ENCODE measurements at places on chromosomes 7 and 10. TPM values are rescaled to one million over a fixed set of nuclear protein-coding genes. Genes with fewer than 3 reads are reported as not detected.

The ITIH5 gene
- 16.3 TPM for total RNA-seq

The FBXW4 gene
- 81.7 TPM for total RNA-seq

The OR2A1 gene
- total RNA-seq: not detected

The CALHM1 gene
- total RNA-seq: not detected

The ANKRD7 gene
- total RNA-seq: 0.43 TPM

DNA sequence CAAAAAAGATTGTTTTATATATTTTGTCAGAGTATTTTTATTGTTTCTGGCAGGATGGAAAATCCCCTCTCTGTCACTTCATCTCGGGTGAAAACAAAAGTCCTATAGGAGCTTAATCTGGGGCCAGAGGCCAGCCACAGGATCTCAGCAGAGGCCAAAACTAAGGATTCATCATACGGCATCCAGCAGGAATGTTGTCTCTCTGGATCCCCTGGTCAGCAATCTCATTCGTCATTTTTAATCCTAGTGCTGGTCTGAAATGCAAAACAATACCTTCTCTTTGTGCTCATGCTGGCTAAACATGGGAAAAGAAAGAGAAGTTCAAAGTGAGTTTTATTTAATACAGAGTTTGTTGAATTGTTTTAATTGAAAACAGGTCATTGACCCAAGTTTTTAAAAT, 482.5 kb upstream of the AUTS2 start:
- H3K27ac ChIP-seq: no peak overlapping the region
- H3K4me3 ChIP-seq: no peak overlapping the region
- H3K4me1 ChIP-seq: no peaks in the 10 kb centered on the region
- H3K36me3 ChIP-seq: no peaks in the 10 kb centered on the region
- H3K27me3 ChIP-seq: peaks cover 7% of the 10 kb centered on the region
- no peak for DNase-seq

GRCh38 chr7:116499168-116500077, at the start of gene CAV2:
Gene CAV2 (plus strand): TSS chr7:116499738. CDS start chr7:116499782, 44 bp downstream.
- H3K27me3 ChIP-seq: no peaks in the 10 kb centered on the region
- no peaks in the 10 kb centered on the region for H3K36me3 ChIP-seq
- H3K4me1 ChIP-seq: peaks cover 39% of the 10 kb centered on the region
- peak within 1 kb of the TSS; percentile 90 for H3K4me3 ChIP-seq
- peak within 1 kb of the TSS; percentile 99 for H3K27ac ChIP-seq

DNA sequence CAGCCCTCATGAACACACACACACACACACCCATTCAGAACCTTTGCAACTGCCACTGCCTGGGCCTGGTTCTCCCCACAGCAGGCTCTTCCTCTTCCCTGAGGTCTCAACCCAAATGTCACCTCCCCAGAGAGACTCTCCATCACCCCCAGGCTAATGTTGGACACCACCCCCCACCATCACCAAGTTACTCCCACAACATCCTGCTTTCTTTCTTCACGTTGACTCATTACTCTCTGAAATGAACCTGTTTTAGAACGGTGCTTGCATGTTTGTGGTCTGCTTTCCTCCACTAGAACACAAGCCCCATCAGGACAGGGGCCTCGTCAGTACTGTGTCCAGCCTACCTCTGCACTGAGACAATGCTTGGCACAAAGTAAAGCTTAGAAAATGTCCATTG, 16.0 kb downstream of the AFAP1L2 start:
- no peak overlapping the region for H3K27ac ChIP-seq
- no peak overlapping the region for H3K4me3 ChIP-seq
- no peaks in the 10 kb centered on the region for H3K36me3 ChIP-seq
- peaks cover 29% of the 10 kb centered on the region for H3K4me1 ChIP-seq
- DNase-seq: no peak

GRCh38 chr10:44382981-44383748, 1.7 kb downstream of the CXCL12 start:
- peak overlapping the region; percentile 87 for H3K27ac ChIP-seq
- H3K36me3 ChIP-seq: peaks cover 22% of the 10 kb centered on the region
- H3K4me1 ChIP-seq: peaks cover 42% of the 10 kb centered on the region
- DNase-seq: no peak

GRCh38 chr7:755413-755805, 28.3 kb upstream of the PRKAR1B start:
- H3K36me3 ChIP-seq: peaks cover 3% of the 10 kb centered on the region
- no peaks in the 10 kb centered on the region for H3K27me3 ChIP-seq
- DNase-seq: no peak
- no peak overlapping the region for H3K4me3 ChIP-seq
- H3K4me1 ChIP-seq: no peaks in the 10 kb centered on the region

DNA sequence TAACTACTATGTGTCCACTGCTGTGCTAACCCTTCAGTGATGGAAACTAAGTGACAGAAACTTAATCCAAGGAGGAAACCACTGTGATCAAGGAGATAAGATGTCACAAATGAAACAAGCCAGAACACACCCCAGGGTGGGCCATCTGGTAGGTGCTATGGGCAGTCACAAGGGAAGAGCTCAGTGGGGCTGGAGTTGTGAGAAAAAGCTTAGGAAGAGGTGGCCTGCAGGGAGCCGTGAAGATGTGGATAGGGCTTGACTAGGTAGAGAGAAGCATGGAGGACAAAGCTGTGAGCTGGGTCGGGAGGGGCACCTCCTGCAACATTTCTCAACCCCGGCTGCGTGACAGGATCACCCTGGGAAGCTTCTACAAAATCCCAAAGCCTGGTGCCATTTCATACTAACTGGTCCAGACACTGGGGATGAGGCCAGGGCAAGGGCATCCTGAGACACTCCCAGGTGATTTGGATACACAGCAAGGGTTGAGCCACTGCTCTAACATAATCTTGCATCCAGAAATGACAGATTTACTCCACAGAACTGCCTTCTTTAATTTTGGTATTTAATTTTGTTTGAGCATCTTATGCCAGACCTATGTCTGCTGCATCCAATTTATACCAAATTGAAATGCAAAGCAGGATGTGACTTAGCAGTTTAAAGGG, 69.3 kb downstream of the OSBPL3 start:
- peaks cover 18% of the 10 kb centered on the region for H3K4me1 ChIP-seq
- H3K27ac ChIP-seq: peak overlapping the region; percentile 12
- no peaks in the 10 kb centered on the region for H3K27me3 ChIP-seq
- H3K4me3 ChIP-seq: no peak overlapping the region
- no peaks in the 10 kb centered on the region for H3K36me3 ChIP-seq
- DNase-seq: no peak

DNA sequence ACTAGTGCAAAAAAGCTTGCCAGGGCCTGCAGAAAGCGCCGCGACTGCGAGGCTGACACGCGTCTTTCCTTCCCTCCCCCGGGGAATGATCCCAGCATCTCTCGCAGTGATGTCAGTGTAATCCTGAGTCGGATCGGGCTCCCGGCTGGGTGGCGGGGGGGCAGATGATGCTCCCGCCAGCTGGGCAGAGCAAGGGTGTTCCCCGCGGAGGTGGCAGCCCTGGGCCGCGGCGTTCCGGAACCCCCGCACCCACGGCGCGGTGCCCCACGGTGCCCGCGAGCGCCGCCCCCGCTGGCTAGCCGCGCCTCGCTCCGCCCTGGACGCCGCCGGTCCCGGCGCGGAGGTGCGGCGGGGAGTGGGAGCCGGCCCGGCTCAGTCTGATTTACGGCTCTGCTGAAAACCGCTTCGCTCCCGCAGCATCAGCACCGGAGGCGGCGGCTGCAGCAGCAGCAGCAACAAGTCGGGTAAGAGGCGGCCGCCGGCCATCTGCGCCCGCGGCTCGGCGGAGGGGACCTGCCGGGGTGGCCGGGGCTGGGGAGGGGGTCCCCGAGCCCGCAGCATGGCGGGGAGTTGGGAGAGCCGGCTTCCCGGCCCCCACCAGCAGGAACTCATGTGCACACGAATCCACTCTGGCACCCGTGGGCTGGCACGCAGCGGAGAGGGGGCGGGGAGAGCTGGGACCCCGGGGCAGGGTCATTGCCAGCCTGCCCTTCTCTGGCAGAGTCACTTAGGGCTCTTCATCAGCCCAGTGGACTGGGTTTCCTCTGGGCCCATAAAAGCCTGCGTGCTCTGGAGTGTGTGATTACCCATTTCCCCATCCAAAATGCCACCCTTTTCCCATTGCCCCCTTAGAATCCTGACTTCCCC, at the start of gene ZNF365:
ZNF365 (plus strand) TSS at position 375 of the 867 bp plus-strand sequence. CDS start 1,825 bp downstream, outside the sequence.
- no peaks in the 10 kb centered on the region for H3K36me3 ChIP-seq
- no peak within 1 kb of the TSS for H3K27ac ChIP-seq
- peaks cover 11% of the 10 kb centered on the region for H3K27me3 ChIP-seq
- H3K4me1 ChIP-seq: no peaks in the 10 kb centered on the region

GRCh38 chr7:71982851-71983250, 429.3 kb downstream of the CALN1 start:
- no peak overlapping the region for H3K4me3 ChIP-seq
- H3K27ac ChIP-seq: no peak overlapping the region
- no peaks in the 10 kb centered on the region for H3K36me3 ChIP-seq
- no peak for DNase-seq

DNA sequence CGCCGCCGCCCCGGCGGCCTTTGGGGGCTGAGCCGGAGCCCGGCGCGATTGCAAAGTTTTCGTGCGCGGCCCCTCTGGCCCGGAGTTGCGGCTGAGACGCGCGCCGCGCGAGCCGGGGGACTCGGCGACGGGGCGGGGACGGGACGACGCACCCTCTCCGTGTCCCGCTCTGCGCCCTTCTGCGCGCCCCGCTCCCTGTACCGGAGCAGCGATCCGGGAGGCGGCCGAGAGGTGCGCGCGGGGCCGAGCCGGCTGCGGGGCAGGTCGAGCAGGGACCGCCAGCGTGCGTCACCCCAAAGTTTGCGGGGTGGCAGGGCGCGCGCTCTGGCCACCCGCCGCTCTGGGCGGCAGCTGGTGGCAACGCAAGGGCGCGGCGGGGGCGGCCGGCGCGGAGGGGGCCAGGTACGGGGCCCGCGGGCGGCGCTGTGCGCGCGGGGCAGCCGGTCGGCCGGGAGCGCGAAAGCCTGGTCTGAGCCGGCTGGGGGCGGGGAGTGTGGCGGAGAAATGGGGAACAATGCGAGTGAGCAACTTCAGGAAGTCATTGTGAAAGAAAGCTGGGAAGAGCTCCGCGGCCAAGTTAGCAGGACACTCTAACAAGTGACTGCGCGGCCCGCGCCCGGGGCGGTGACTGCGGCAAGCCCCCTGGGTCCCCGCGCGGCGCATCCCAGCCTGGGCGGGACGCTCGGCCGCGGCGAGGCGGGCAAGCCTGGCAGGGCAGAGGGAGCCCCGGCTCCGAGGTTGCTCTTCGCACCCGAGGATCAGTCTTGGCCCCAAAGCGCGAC, at the start of gene IKZF1:
IKZF1 (plus strand) TSS at position 588 of the 782 bp plus-strand sequence. CDS start 14,346 bp downstream, outside the sequence.
- peaks cover 2% of the 10 kb centered on the region for H3K4me1 ChIP-seq
- DNase-seq: peak; percentile 60
- no peaks in the 10 kb centered on the region for H3K36me3 ChIP-seq

DNA sequence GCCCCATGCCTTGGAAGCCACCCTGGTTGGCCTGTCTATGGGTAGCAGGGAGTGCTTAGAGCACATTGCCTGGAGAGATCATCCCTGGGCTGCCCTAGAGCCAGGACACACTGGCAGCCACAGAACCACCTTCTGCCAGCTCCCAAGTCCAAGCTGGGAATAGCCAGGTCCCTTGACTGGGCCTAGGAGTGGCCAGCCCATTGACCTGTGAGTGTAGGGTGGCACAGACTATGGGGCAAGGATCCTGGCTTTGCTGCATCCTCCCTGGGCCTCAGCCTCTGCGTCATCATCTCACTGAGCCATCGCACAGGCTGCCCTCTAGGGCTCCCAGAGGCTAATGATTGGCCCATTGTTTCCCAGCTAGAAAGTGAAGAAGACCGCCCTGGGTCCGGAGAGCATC, 7.0 kb downstream of the AQP1 start:
- H3K4me1 ChIP-seq: peaks cover 56% of the 10 kb centered on the region
- peak overlapping the region; percentile 63 for H3K4me3 ChIP-seq
- peak; percentile 34 for DNase-seq
- H3K27ac ChIP-seq: peak overlapping the region; percentile 80
- peaks cover 6% of the 10 kb centered on the region for H3K36me3 ChIP-seq

- no peak overlapping the region for H3K27ac ChIP-seq
- H3K36me3 ChIP-seq: peaks cover 12% of the 10 kb centered on the region
- H3K4me3 ChIP-seq: no peak overlapping the region
- H3K4me1 ChIP-seq: no peaks in the 10 kb centered on the region
Measured at GRCh38 chr10:118002581-118002980, 44.2 kb downstream of the RAB11FIP2 start.

DNA sequence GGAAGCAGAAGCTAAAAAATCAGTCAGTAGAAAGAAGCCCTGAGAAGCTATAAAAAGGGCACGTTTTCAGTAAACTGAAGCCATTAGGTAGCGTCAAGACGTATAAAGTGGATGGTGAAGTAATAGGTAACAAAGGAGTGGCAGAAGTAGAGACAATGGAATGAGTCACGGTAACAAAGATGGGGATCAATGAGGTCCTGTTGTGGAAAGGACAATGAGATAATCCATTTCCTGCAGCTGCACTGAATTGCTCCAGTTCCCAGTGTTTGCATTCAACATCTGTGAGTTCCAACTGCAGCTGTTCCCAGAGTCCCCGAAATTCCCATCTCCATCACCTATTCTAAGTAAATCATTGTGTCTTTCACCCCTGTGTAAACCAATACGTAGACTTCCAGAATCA, 4.8 kb upstream of the HYCC1 start:
- H3K4me3 ChIP-seq: no peak overlapping the region
- H3K4me1 ChIP-seq: peaks cover 20% of the 10 kb centered on the region
- no peak overlapping the region for H3K27ac ChIP-seq
- H3K27me3 ChIP-seq: no peaks in the 10 kb centered on the region
- DNase-seq: no peak

DNA sequence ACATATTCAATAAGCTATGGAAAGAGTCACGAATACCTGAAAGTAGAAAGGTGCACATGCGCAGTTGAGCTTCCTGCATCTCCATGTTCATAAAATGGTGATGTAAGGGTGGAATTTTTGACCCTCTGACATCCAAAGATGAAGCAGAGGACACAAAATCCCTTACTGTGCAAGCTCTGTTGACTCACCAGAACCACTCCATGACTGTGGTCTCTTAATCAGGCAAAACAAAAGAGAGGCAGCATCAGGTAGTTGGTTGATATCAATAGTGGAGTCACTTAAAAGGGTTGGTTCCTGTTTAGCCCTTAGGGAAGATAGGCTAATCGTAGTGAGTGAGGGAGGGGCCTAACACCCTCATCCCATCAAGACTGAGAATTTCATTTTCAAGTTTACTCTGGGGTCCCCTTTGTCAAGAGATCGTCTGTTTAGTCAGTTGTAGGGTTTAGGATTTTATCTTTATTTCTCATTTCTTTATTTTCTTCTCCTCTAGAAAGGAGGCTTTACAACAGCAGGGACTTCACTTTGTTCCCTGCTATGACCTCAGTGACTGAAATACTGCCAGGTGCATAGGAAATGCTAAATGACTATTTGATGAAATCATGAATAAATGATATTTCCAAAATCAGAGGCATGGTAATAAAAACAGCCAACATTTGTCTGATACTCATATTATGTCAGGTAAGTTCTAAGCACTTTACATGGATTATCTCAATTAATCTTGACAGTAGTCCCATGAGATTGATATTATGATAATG, 98.1 kb downstream of the CD36 start:
- H3K4me1 ChIP-seq: no peaks in the 10 kb centered on the region
- H3K27ac ChIP-seq: no peak overlapping the region
- no peaks in the 10 kb centered on the region for H3K36me3 ChIP-seq
- H3K4me3 ChIP-seq: no peak overlapping the region
- H3K27me3 ChIP-seq: no peaks in the 10 kb centered on the region
- no peak for DNase-seq

DNA sequence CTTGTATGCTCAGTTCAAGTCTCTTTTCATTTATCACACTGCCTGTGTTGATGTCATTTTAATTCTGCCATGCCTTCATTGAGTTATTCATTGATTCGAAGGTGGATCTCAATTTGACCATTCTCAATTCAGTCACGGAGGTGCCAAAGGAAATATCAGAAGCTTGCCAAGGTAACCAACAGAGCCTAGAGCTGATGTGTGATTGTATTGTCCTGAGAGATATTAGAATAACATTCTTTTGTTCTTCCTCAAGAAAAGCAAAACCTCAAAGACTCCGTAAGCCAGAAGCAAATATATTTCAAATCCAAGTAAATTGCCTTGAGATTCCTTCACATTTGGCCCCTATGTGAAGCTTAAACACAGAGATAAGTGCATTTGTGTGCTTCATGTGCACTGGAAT, 345.3 kb downstream of the CXCL12 start:
- H3K27me3 ChIP-seq: no peaks in the 10 kb centered on the region
- no peaks in the 10 kb centered on the region for H3K36me3 ChIP-seq
- H3K4me1 ChIP-seq: no peaks in the 10 kb centered on the region
- H3K27ac ChIP-seq: no peak overlapping the region

Data from heart left ventricle (tissue), 16 donors.